ENCODE measurements at places on chromosomes 7 and 10. TPM values are rescaled to one million over a fixed set of nuclear protein-coding genes. Genes with fewer than 3 reads are reported as not detected.

SEMA3E gene
- 0.92 TPM for total RNA-seq

ZNF777 gene
- 16.0 TPM for total RNA-seq

RBM33 gene
- total RNA-seq = 19.6 TPM

- H3K4me1 ChIP-seq = no peaks in the 10 kb centered on the region
- no peaks in the 10 kb centered on the region for H3K27me3 ChIP-seq
- no peaks in the 10 kb centered on the region for H3K36me3 ChIP-seq
- no peak for DNase-seq
Measured at GRCh38 chr10:18777258-18777657, 118.0 kb downstream of the ARL5B start.

DNA sequence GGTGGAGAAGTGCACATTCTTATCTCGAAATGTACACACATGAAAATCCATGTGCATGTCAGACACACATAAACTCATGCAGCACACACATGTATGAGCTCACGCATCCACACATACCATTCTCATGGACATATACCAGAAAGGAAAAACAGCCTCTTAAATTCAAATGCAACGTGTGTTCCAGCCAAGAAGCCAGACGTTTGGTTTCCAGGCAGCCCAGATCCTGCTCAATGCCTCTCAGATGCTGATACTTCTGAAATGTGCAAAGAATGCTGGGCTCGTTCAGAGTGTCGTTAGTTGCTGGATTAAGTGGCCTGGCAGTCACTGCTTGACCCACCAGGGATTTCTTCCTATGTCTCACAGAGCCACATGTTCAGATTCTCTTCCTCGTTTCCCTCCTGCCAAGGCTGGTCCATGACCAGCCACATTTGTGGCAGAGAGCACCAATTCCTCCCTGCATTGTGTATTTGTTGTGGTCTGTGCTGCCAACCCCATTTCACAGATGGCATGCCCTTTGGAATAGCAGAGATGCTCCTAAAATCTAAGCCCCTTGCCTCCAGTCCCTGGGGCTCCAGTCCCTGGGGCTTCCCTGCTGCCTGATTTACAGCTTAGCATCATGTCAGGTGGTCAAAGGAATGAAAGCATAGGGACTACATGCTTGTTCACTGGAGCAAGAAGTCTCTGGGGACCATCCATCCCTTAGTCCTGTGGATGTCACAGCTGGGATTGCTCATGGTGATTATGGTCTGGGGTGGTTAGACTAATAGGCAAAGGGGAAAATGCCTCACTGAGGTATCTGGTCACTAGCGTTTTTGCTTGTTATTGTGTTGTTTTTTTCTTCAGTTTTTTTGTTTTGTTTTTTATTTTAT lies 426.6 kb downstream of the PLXNA4 start:
- H3K36me3 ChIP-seq = peaks cover 6% of the 10 kb centered on the region
- no peak for DNase-seq
- H3K4me3 ChIP-seq = no peak overlapping the region
- no peaks in the 10 kb centered on the region for H3K4me1 ChIP-seq

DNA sequence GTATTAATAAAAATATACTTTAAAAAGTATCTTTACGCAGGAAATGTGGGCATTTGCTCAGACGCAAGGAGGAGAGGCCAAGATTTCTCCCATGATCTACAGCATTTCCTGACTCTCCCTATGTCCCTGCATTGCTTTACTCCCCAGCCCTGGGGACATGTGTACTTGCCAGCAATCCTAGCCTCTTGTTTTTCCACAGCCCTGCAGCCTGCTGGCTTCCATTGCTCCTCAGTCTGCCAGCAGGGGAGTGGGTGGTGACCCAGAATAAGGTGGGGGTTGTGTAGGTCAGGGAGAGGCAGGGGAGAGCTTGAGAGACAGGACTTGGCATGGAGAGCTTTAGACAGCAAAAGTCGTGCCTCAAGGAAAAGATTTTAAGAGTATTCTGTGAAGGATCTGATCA lies 307.7 kb downstream of the CDK14 start:
- no peak for DNase-seq
- no peaks in the 10 kb centered on the region for H3K27me3 ChIP-seq
- no peaks in the 10 kb centered on the region for H3K4me1 ChIP-seq
- H3K27ac ChIP-seq = no peak overlapping the region

DNA sequence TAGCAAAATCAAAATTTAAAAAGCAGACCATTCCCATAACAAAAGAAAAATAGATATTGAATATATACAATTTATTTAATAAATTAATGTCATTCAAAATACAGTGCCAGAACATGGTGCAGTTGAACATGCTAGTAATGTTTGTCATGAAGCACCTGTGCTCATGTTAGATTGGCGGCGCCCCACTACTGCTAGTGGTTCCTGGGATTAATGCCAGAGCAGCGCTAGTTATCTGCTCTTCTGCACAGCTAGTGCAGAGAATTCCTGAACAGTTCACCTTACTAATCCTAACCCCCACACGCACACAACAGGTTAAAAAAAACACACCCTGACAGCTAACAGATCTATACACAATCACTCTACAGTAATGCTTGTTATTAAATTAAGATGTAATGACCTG lies 23.4 kb downstream of the KBTBD2 start:
- H3K4me1 ChIP-seq = no peaks in the 10 kb centered on the region
- DNase-seq = no peak
- H3K27ac ChIP-seq = no peak overlapping the region
- H3K27me3 ChIP-seq = no peaks in the 10 kb centered on the region

GRCh38 chr10:98858525-98858924 lies 377.1 kb downstream of the HPSE2 start:
- H3K27ac ChIP-seq = no peak overlapping the region
- H3K4me1 ChIP-seq = no peaks in the 10 kb centered on the region
- no peak overlapping the region for H3K4me3 ChIP-seq
- no peaks in the 10 kb centered on the region for H3K27me3 ChIP-seq
- peak; percentile 16 for DNase-seq

GRCh38 chr7:30845426-30846135 lies 66.1 kb upstream of the AQP1 start:
- H3K27ac ChIP-seq = no peak overlapping the region
- no peak overlapping the region for H3K4me3 ChIP-seq
- no peaks in the 10 kb centered on the region for H3K36me3 ChIP-seq
- H3K4me1 ChIP-seq = peaks cover 5% of the 10 kb centered on the region

DNA sequence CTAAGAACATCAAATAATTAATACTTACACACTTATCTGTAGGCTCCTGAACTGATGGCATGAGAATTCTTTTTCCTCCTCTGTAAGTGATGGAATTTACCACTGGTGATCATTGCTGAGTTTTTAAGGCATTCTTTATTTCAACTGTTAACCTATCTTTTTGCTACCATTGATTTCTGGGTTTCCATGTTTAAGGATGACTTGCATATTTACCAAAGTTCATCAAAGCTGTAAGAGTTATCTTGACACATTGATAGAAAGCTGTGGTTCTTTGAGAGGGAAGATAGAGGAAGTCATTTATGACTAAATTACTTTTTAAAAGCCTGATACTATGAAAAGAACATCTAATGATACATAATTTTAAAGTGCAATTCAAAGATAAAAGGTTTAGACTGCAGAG lies 19.5 kb upstream of the GFRA1 start:
- no peaks in the 10 kb centered on the region for H3K27me3 ChIP-seq
- no peaks in the 10 kb centered on the region for H3K4me1 ChIP-seq
- no peak overlapping the region for H3K4me3 ChIP-seq
- H3K27ac ChIP-seq = no peak overlapping the region
- DNase-seq = no peak
- H3K36me3 ChIP-seq = no peaks in the 10 kb centered on the region

DNA sequence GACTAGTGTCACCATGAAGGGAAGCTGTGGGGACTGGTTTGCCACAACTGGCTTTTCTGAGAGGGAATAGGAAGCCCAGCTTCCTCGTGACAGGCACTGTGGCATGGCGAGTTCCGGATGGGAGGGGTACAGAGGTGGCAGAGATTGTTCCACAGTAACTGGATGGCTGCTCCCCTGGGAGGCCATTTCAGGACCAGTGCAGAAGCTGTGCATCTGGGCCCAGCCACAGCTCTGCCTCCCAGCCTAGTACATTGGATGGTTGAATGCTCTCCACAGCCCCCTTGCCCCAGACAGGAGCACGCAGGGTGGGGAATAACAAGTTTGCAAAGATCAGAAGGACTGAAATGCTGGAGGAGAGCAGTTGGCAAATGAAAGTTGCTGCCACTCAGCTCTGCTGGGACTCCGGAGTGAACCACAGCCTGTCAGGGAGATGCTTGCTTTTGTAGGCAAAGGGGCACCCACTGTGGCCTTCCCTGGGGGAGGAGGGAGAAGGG lies 51.8 kb downstream of the GSDME start:
- H3K4me3 ChIP-seq = no peak overlapping the region
- H3K27ac ChIP-seq = peak overlapping the region; percentile 38
- no peaks in the 10 kb centered on the region for H3K27me3 ChIP-seq
- H3K36me3 ChIP-seq = no peaks in the 10 kb centered on the region

DNA sequence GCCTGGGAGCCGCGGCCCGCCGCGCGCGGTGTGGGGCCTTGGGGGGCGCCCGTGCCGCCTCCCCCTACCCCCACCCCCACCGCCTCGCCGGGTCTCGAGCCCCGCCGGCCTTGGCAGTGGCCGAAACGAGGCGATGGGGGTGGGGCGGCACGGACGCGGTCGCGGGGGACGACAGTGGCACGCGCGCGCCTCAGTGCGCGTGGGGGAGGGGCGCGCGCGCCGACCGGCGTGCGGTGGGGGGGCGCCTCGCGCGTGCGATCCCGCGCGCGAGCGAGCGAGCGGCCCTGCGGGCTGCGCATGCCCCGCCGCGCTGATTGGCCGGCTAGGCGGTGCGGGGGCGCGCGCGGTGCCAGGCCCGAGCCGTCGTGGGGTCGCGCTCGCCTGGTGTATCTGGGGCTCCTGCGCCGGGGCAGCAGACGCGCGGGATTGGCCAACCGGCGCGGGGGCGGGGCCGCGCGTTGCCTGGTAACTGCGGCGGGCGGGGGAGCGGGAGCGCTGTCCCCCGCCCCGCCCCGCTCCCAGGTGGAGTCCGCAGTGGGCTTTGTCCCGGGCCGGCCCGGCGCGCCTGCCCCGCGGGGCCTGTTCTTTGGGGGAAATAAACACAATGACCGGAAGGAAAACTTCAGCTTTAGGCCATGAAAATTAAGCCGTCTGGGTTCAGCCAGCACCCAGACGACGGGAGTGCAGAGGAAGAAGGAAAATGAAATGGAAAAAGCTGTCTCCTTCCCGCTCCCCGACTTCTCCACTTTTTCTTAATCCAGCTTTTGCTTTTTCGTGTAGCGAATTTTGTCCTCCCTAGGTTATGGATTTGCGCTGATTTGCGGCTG lies 873 bp downstream of the GTF2I start:
- no peaks in the 10 kb centered on the region for H3K27me3 ChIP-seq
- H3K4me3 ChIP-seq = peak overlapping the region; percentile 99
- no peaks in the 10 kb centered on the region for H3K36me3 ChIP-seq
- peak; percentile 97 for DNase-seq
- peaks cover 35% of the 10 kb centered on the region for H3K4me1 ChIP-seq

GRCh38 chr10:131936736-131937135 lies 35.9 kb downstream of the PPP2R2D start:
- H3K27me3 ChIP-seq = no peaks in the 10 kb centered on the region
- H3K4me1 ChIP-seq = no peaks in the 10 kb centered on the region
- H3K4me3 ChIP-seq = no peak overlapping the region
- DNase-seq = no peak
- peaks cover 19% of the 10 kb centered on the region for H3K36me3 ChIP-seq
- no peak overlapping the region for H3K27ac ChIP-seq

- H3K27ac ChIP-seq = no peak overlapping the region
- DNase-seq = no peak
- H3K4me1 ChIP-seq = no peaks in the 10 kb centered on the region
Measured at GRCh38 chr7:155213385-155213784, 84.3 kb upstream of the INSIG1 start.

DNA sequence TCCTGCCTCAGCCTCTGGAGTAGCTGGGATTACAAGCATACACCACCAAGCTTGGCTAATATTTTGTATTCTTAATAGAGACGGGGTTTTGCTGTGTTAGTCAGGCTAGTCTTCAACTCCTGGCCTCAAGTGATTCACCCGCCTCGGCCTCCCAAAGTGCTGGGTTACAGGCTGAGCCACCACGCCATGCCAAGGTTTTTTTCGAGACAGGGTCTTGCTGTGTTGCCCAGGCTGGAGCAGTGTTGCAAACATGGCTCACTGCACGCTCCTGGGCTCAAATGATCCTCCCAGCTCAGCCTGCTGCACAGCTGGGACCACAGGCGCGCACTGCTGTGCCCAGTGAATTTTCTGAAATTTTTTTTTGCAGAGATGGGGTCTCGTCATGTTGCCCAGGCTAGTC lies 3.3 kb upstream of the SEC31B start:
- H3K27ac ChIP-seq = no peak overlapping the region
- H3K27me3 ChIP-seq = peaks cover 11% of the 10 kb centered on the region
- no peak overlapping the region for H3K4me3 ChIP-seq
- DNase-seq = no peak

- H3K4me3 ChIP-seq = no peak overlapping the region
- H3K36me3 ChIP-seq = no peaks in the 10 kb centered on the region
- H3K27me3 ChIP-seq = no peaks in the 10 kb centered on the region
- H3K4me1 ChIP-seq = no peaks in the 10 kb centered on the region
- DNase-seq = peak; percentile 53
Measured at GRCh38 chr10:3652886-3653285, 132.1 kb downstream of the KLF6 start.

DNA sequence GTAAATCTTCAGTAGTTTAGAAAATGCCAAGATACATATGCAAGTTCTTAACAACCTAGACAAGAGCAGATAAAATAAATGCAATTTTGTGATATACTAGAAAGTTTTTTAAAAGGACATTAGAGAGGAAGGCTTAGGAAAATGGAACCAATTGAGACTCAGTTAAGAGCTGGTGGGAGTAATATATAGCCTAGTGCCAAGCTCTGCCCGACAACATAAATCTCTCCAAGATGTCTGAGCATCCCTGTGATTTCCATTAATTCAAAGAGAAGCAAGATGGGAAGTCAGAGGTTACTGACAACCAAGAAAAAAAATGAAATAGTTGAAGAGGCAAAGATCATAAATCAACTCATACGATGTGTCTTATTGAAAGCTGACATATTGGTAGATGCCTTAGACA lies 74.5 kb downstream of the DGKB start:
- H3K27ac ChIP-seq = no peak overlapping the region
- H3K4me1 ChIP-seq = peaks cover 9% of the 10 kb centered on the region
- H3K27me3 ChIP-seq = no peaks in the 10 kb centered on the region
- no peak overlapping the region for H3K4me3 ChIP-seq
- DNase-seq = no peak

- peaks cover 16% of the 10 kb centered on the region for H3K4me1 ChIP-seq
- H3K27me3 ChIP-seq = no peaks in the 10 kb centered on the region
- no peak overlapping the region for H3K4me3 ChIP-seq
- no peak overlapping the region for H3K27ac ChIP-seq
Measured at GRCh38 chr10:98308669-98309365, 40.8 kb upstream of the LOXL4 start.

GRCh38 chr7:114048386-114049235 lies 129.8 kb upstream of the PPP1R3A start:
- no peak overlapping the region for H3K27ac ChIP-seq
- H3K4me3 ChIP-seq = no peak overlapping the region
- DNase-seq = no peak
- no peaks in the 10 kb centered on the region for H3K4me1 ChIP-seq

GRCh38 chr7:135493362-135493761 lies 16.5 kb downstream of the CNOT4 start:
- peaks cover 6% of the 10 kb centered on the region for H3K4me1 ChIP-seq
- DNase-seq = peak; percentile 61
- H3K36me3 ChIP-seq = no peaks in the 10 kb centered on the region
- no peak overlapping the region for H3K4me3 ChIP-seq

All from cardiac muscle cell (in vitro differentiated cells and primary cell).